ENCODE measurements at places on chromosomes 4 and X.

DNA sequence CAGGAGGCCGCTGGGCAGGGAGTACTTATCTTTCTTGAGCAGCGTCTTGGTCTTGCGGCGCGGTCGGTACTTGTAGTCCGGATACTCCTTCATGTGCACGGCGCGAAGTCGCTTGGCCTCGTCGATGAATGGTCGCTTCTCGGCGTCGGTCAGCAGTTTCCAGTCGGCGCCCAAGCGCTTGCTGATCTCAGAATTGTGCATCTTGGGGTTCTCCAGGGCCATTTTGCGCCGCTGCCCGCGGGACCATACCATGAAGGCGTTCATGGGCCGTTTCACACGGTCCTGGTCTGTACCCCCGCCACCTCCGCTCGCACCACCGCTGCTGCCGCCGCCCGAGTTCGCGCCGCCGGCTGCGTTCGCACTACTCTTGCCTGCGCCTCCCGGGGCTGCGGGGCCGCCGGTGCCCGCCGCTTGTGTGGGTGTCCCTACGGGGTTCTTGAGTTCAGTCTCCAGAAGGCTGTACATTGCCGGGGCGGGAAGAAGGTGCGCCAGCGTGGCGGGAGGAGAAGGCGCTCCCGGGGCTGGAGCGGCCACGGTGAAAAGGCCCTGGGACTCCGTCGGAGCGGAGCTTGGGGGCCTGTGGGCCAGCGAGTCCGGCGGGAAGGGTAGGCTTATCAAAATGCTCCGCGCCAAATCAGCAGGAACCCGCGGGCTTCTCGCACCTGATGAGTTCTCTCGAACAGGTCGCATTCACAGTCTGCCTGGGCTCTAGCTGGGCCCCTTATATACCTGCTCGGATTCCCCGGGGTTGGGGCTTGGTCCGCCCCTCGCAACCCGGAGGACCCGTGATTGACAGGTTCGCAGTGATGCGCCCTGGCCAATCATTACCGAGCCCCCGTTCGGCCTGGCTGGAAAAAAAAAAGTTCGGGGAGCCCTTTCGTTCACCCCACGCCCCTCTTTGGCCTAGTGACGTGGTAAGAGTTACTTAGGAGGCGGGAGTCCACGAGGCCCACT lies at the start of gene SOX3:
Gene SOX3 (minus strand): TSS at position 699 of the 954 bp plus-strand sequence. CDS start 9 bp downstream, at position 690.
- no peak for DNase-seq

- no peak for DNase-seq
Measured at GRCh38 chrX:97637289-97637688, 753.6 kb downstream of the RPA4 start.

- DNase-seq = no peak
Measured at GRCh38 chrX:39476604-39477021, 621.1 kb downstream of the BCOR start.

DNA sequence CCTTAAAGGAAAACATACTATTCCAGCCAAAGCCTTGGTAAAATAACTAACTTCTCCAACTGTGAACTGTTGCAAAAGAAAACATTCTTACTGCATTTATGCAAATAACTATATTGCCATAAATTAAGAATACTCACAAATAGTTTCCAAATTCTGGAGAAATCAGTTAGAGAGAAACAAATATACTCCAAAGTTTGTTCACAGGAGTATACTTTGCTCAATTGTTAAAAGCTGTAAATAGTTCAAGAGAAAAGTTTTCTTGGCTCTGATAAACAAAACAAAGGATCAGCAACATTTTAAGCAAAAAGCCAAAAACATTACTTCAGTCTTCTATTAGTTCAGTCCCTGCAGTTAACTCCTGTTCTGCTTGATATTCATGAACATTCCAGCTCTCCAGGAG lies 83.0 kb downstream of the EIF4E start:
- no peak for DNase-seq

GRCh38 chr4:152607178-152607577 lies 71.3 kb upstream of the FBXW7 start:
- no peak for DNase-seq

GRCh38 chrX:70405003-70405402 lies 18.1 kb upstream of the GDPD2 start:
- no peak for DNase-seq

DNA sequence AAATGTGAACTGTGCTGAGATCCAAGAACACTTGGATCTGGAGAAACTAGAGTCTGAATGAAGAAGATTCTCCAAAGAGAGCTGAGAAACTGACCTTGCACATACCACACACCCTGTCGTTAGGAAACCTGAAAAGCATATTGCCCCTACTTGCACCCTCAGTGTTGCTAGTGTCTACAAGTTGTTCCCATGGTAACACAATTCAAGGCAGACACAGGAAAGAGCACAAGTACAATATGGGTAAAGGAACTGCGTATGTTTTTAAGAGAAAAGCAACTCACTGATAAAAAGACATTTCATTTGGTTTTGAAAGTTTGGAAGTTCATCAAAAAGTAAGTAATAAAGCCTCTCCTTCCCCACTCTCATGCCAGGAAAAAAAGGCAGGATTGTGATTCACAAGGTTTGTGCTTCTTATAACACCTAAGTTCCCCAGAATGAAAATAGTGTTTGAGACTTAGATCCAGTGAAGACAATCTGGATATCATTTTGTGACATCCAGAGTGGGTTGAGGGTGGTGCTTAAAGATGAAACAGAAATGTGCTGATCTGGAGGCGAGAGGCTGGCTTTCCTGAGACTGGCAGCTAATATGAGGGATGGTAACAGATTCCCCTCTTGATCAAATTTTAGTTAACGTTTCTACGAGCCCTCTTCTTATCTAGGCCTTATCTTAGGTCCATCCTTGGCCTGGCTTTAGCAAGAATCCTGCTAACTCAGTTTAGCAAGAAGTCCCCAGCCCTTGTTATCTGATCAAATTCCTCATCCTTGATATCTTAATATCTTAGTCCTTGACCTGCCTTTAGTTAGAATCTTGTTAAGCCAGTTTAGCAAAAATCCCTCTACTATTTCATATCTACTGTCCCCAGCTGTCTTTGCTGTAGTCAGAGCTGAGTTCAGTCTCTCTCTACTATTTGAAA lies 42.3 kb downstream of the NIPAL1 start:
- no peak for DNase-seq

DNA sequence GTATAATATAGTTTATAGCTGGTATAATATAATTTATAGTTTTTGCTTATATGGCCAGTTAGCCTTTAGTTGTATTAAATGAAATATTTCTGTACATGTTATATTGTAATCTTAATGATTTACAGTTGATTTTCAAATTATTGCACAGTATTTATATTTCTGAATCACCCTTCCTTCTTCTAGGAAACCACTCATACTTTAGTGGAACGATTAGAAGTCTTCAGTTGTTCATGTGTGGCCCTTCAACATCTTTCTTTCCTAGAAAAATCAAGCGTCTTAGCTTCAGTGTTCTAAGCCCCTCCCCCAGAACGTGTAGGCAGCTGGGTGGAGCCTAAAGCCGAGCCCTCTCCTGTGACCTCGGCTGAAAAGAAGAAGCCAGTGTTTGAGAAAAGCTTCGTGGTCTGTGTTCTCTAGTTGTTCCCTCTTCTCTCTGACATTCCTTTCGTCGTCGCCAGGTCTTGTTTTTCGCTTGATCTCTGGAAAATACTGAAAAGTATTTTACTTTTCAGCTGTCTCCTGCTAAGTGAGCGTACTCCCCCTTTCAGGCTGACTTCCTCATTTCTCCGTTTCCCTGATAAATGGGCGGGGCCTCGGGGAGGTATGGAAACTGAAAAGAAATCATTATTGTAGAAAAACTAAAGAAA lies at the start of gene C4orf33:
Gene C4orf33 (plus strand): TSS at position 342 of the 644 bp plus-strand sequence. CDS start 6,459 bp downstream, outside the sequence.
- DNase-seq = peak; percentile 76

GRCh38 chrX:124860736-124861135 lies 458.9 kb upstream of the TEX13C start:
- no peak for DNase-seq

GRCh38 chr4:891747-892146 lies 40.4 kb downstream of the GAK start:
- DNase-seq = peak; percentile 26

GRCh38 chr4:148166132-148166591 lies 276.1 kb downstream of the NR3C2 start:
- no peak for DNase-seq

DNA sequence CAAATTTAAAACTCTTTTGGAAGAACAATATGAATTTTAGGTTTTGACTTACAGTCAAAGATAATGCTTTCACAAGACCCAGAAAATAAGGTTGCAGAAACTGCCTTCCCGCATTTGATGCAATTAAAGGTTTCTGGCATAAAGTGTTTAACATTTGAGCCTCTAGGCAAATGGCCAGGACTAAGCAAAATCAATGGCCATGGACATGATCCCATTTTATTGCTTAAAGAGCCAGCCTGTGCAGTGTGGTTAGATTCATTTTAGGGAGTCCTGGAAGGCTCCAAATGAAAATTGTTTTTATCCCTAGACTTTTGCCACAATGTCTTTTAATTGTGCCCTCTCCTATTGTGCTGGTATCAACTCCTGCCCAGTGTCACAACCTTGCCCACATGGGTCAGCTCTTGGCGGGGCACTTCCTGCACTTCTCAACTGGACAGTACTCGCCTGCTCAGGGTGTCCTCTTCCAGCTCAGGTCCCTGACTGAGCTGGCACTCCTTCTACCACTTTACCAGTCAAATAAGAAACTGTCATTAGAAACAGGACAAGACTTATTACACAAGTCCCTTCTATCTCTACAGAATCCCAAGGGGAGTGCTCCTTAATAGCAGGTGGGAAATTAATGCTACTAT lies 208.4 kb upstream of the NPY2R start:
- DNase-seq = no peak

- no peak for DNase-seq
Measured at GRCh38 chr4:102247041-102247440, 98.2 kb downstream of the SLC39A8 start.

GRCh38 chr4:174613979-174614378 lies 91.7 kb upstream of the HPGD start:
- DNase-seq = no peak

DNA sequence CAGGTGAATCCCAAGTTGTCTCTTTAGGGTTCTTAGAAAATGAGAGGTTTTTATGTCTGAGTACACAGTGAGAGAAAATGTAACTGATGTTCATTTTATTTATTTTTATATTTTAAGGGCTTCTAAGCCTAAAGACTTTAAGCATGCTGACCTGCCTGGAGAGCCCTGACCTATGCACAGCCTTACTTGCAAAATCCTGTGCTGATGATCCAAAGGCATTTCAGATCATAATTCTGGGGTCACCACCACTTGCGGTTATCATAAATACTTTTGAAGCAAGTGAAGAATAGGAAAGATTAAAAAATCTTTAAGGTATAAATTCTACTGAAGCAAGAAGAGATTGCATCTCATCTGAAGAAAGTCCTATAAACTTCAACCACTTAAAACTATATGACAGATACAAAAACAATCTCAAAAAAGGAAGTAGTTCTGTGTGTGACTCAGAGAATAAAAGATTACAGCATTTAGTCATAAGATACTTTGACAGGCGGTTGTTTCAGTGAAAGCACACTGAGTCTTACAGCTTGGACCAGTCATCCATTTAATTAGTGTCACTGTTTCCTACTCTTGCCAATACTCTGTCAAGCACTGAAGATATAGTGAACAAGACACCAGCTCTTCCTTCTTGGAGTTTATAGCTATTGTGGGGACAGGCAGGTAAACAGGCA lies 245.2 kb upstream of the DIPK2B start:
- DNase-seq = no peak

DNA sequence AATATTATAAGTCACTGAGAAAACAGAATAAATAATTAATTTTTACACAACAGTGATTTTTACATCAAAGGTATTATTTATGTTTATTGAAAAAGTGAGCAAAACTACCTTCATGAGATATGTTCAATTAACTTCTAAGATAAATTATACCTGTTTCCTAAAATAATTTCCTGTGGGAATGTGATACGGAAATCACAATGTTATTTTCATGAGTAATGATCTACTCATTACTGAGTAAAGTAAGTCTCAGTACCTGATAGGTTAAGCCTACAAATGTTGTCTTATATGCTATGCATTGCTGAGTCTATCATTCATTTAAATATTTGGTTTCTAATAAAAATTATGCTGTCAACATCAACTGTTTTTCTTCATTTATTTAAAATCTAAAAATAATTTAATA lies 324.0 kb downstream of the STPG2 start:
- no peak for DNase-seq

- no peak for DNase-seq
Measured at GRCh38 chr4:75457365-75457764, 56.8 kb downstream of the RCHY1 start.

- no peak for DNase-seq
Measured at GRCh38 chr4:61312526-61312925, 112.4 kb downstream of the ADGRL3 start.

DNA sequence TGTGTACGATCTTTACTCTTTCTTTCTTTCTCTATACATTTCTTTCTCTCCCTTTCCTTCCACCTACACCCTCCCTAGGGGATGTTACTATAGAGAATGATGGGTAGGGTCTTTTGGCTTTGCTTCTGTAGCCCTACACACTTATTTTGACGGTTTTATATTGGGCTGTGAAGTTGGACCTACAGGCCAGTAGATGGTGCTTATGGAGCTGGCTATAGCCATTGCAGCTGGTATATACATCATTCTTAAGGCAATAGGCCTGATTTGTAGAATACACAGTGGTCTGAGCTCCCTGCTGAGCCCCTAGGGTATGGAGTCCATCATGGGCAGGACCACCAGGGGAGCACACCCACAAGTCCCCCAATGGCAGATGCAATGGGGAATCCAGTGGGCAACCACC lies 1869.7 kb downstream of the STIM2 start:
- no peak for DNase-seq

DNA sequence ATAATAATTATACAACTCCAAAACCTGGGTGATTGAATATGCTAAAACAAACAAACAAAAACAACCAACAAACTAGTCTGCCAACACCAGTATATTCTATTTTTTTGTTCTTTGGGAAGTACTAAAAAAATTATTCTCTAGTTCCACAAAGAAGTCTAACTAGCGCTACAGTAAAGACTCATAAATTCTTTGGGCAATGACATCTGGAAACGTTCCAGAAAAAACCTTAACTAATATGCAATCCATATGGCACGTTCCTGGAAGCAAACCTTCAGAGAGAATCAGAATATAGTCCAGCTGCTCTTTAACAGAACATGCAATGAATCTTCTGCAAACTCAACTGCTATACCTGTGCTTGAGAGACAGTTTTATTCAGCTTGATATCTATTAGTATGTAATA lies 500.1 kb downstream of the TRAM1L1 start:
- DNase-seq = no peak

DNA sequence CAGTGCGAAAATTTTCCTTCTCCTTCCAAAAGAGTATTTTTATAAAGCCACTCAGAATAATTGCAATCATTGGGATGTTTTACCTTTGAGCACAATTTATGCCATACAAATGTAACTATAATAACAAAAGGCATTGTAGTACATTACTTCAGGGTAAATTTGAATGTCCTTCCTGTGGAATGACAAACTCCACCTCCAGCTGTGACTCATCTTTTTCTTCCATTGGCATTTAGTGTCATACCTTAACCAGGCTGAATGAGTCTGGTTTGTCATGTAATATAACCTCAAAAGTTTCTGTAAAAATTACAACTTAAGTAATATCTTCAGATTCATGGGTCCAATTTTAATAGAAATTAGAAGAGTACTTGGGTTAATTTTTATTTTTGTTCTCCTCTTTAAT lies 93.3 kb downstream of the TMEM47 start:
- no peak for DNase-seq

GRCh38 chrX:69070949-69071650 lies 94.2 kb downstream of the PJA1 start:
- DNase-seq = no peak

GRCh38 chr4:6177587-6178197 lies 22.7 kb downstream of the JAKMIP1 start:
- peak; percentile 11 for DNase-seq

Measured in stimulated activated CD4-positive, alpha-beta T cell treated with anti-CD3 and anti-CD28 coated beads, Interleukin-4, amount 100 ng/mL, for 1 hour (primary cell).